T-cell (primary cell): ENCODE measurements at places on chromosomes 2 and 18. TPM values are rescaled to one million over a fixed set of nuclear protein-coding genes. Genes with fewer than 3 reads are reported as not detected.

GRCh38 chr2:6881046-6881445 lies 3.5 kb downstream of the RSAD2 start:
- H3K27ac ChIP-seq, result no peak overlapping the region
- no peaks in the 10 kb centered on the region for H3K36me3 ChIP-seq
- H3K27me3 ChIP-seq, result no peaks in the 10 kb centered on the region

Gene CPS1
- total RNA-seq, result 0.59 TPM

Gene KLHL30
- not detected for total RNA-seq

Gene C2orf66
- not detected for total RNA-seq

DNA sequence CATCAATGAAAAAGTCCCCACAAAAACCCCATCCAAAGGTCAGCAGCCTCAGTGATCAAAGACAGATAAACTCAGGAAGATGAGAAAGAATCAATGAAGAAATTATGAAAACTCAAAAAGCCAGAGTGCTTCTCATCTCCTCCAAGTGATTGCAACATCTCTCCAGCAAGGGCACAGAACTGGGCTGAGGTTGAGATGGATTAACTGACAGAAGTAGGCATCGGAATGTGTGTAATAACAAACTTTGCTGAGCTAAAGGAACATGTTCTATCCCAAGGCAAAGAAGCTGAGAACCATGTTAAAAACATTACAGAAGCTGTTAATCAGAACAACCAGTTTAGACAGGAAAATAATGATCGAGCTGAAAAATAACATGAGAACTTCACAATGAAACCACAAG lies 442.8 kb upstream of the SYT4 start:
- H3K4me3 ChIP-seq, result no peak overlapping the region
- H3K27ac ChIP-seq, result no peak overlapping the region
- no peak for DNase-seq
- H3K27me3 ChIP-seq, result no peaks in the 10 kb centered on the region

Gene SERPINB10
- total RNA-seq, result not detected

DNA sequence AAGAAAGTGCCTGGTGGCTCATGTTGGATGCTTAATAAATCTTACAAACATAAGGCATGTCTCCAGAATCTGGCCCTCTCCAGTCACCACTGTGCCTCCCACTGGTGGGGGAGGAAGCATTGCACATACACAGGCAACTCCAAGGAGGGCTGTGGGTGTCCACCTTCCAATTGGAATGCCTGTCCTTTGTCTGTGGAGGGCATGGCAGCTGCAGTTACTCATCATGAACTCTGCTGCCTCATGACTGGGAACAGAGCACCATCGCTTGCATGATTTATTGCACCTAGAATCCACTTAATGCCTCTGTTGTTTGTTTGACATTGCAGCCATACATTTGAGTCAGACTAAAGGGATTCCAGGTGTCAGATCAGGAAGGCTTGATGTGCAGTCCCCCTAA lies 278.9 kb downstream of the PRKCE start:
- no peaks in the 10 kb centered on the region for H3K4me1 ChIP-seq
- no peak overlapping the region for H3K4me3 ChIP-seq
- H3K36me3 ChIP-seq, result no peaks in the 10 kb centered on the region
- no peak overlapping the region for H3K27ac ChIP-seq
- no peaks in the 10 kb centered on the region for H3K27me3 ChIP-seq
- DNase-seq, result no peak

DNA sequence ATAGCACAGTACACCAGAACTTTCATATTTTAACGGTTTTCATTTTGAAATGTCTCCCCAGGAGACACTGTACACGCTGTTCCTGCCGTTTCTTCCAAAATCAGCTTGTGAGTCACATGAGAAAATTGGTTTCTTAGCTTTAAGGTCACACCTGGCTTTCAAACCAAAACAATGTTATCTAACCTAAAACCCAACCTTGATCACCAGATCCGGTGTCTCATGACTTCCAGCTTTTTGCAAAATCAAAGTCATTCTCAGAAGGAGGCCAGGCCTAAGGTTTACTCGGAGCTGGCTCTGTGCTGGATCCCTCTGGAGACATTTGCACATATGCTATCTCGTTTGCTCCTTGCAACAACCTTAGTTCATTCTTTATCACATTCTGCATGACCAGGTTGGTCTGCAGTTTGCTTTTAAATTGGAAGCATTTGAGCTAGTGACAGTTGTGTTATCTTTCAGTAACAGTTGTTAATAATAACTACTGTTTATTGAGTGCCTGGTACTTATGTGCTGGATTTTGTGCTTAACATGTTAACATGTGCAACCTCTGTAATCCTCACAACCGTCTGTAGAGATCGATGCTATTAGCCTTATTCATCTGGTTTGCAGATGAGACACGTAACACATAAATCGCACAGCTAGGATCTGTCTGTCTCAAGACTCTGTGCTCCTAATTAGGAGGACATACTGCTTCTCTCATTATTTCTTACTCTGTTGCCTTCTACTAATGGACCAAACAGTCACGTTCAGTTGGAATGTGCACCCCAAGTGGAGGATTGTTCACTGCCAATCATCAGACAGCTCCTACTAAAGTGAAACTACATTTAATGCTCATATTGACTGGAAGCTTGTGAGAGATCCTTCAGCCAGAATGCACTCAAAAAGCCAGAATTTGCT lies 105.5 kb downstream of the RNF144A start:
- no peaks in the 10 kb centered on the region for H3K4me1 ChIP-seq
- no peak overlapping the region for H3K27ac ChIP-seq
- peaks cover 20% of the 10 kb centered on the region for H3K36me3 ChIP-seq
- H3K4me3 ChIP-seq, result no peak overlapping the region
- no peaks in the 10 kb centered on the region for H3K27me3 ChIP-seq

GRCh38 chr2:71003966-71004755 lies 9.5 kb upstream of the TEX261 start:
- no peaks in the 10 kb centered on the region for H3K27me3 ChIP-seq
- no peaks in the 10 kb centered on the region for H3K4me1 ChIP-seq
- H3K4me3 ChIP-seq, result no peak overlapping the region
- DNase-seq, result no peak
- H3K27ac ChIP-seq, result no peak overlapping the region

- H3K27ac ChIP-seq, result no peak overlapping the region
- DNase-seq, result no peak
Measured at GRCh38 chr2:197821550-197822289, 17.3 kb downstream of the PLCL1 start.

DNA sequence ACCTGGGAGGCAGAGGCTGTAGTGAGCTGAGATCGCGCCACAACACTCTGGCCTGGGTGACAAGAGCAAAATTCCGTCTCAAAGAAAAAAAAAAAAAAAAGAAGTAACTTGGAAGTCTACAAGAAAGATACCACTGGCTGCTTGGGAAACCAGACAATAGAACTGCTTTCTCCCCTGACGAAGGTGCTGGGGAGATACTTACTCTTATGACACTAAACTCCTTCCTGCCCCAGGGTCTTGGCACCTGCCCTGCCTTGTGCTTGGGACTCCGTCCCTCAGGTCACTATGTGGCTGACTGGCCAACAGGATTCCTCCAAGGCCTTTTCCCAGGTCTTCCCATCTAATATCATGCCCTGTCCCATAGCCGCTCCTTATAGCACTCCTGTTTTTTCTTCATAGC lies 30.7 kb downstream of the INPP5D start:
- no peak overlapping the region for H3K27ac ChIP-seq
- no peaks in the 10 kb centered on the region for H3K27me3 ChIP-seq
- no peak for DNase-seq
- peaks cover 49% of the 10 kb centered on the region for H3K36me3 ChIP-seq

Gene NOSTRIN
- 0.82 TPM for total RNA-seq

GRCh38 chr2:217757108-217757463 lies 245.7 kb downstream of the TNS1 start:
- peaks cover 20% of the 10 kb centered on the region for H3K27me3 ChIP-seq
- no peak overlapping the region for H3K4me3 ChIP-seq
- no peaks in the 10 kb centered on the region for H3K36me3 ChIP-seq
- H3K4me1 ChIP-seq, result peaks cover 21% of the 10 kb centered on the region
- no peak for DNase-seq

DNA sequence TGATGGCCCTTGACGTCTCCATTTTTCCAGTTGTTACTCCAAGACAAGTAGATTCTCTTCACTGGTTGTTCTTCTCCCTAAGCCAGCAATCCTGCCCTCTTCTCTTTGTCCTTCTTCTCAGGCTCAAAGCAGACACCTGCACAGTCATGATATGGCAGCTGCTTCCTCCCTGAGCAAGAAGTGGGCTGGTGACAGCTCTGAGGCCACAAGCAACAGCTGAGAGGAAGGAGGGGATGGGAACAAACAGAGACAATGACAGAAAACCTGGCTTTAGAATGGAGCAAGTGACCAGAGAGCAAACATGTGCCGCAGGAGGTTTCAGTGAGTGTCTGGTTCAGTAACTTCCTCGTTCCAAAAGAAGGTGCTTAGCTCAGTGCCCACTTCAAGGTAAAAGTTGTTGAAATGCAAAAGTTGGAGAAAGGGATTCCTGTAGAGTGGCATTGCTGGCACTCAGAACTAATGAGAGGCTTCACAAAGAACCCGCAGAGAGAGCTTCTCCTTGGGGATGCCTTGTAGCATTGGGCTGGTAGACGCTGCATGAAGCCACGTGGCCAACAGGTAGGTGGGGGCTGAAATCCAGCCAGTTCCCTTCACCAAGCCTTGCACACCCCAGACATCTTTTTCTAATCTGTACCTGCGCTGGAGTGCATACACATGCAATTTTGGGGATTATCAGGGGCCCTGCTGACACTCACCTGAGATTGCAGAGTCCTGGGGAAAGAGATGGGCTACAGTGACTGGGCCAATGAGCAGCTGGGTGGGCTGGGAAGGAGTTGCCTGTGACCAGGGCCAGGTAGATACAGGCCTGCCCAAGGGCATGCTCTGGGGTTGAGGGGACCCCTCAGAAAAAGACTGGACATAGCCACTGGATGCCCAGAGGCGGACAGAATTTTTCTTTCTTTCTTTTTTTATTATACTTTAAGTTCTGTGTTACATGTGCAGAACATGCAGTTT lies 153.3 kb upstream of the RAB12 start:
- no peaks in the 10 kb centered on the region for H3K36me3 ChIP-seq
- no peaks in the 10 kb centered on the region for H3K27me3 ChIP-seq
- H3K4me3 ChIP-seq, result no peak overlapping the region
- H3K27ac ChIP-seq, result no peak overlapping the region
- H3K4me1 ChIP-seq, result no peaks in the 10 kb centered on the region

Gene TBR1
- total RNA-seq, result not detected

Gene CDKL4
- not detected for total RNA-seq

Gene DNAH7
- total RNA-seq, result not detected

Gene NTSR2
- not detected for total RNA-seq

Gene IL36RN
- not detected for total RNA-seq

GRCh38 chr18:3305354-3305762 lies 43.4 kb downstream of the MYL12B start:
- DNase-seq, result peak; percentile 28
- H3K27ac ChIP-seq, result peak overlapping the region; percentile 30
- no peak overlapping the region for H3K4me3 ChIP-seq
- H3K4me1 ChIP-seq, result no peaks in the 10 kb centered on the region
- no peaks in the 10 kb centered on the region for H3K36me3 ChIP-seq
